ENCODE measurements at places on chromosomes 3 and 15.

DNA sequence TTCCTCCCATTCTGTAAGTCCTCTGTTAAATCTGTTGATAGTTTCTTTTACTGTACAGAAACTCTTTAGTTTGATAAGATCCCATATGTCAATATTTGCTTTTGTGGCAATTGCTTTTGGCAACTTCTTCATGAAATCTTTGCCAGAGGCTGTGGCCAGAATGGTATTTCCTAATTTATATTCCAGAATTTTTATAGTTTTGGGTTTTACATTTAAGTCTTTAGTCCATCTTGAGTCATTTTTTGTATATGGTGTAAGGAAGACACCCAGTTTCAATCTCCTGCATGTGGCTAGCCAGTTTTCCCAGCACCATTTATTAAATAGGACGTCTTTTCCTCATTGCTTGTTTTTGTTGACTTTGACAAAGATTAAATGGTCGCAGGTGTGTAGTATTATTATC lies 372.4 kb upstream of the CADM2 start:
- no peak for DNase-seq

DNA sequence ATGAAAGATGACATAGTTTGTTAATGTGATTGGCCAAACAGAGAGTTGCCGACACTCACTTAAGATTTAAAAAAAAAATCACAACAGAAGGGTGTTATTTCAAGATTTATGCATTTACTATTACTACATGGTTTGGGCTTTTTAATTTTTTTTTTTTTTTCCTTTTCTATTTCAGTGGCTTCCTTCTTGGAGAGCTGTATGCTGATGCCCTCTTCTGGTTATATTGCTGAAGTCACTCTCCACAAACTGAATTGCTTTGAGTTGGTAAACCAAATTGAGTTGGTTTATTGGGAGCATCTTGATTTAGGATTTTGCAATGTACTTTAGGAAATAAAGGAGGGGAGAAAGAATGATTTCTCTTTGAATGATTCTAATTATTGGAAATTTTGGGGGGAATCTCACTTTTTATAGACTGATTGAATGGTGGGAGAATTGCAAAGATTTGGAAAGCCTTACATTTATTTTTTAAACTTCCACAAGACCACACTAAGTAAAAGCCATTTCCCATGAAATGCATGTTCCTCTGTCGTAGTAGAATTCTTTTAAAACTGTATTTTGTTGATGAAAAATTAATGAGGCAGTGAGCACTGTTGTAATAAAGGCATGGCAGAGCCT lies 186.6 kb upstream of the FEZF2 start:
- no peak for DNase-seq

DNA sequence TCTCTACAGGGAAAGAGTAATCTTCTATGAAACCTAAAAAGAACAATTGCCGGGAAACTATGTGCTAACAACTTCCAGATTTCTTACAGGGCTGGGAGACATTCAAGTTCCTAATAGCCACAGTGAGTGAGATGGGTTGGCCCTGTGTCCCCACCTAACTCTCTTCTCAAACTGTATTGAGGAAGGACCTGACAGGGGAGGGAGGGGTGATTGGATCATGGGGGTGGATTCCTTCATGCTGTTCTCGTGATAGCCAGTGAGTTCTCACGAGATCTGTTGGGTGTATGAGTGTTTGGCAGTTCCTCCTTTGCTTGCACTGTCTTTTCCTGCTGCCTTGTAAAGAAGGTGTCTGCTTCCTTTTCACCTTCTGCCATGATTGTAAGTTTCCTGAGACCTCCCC lies 958.7 kb downstream of the AGBL1 start:
- no peak for DNase-seq

GRCh38 chr3:59341459-59341858 lies 291.6 kb upstream of the CFAP20DC start:
- DNase-seq: no peak

DNA sequence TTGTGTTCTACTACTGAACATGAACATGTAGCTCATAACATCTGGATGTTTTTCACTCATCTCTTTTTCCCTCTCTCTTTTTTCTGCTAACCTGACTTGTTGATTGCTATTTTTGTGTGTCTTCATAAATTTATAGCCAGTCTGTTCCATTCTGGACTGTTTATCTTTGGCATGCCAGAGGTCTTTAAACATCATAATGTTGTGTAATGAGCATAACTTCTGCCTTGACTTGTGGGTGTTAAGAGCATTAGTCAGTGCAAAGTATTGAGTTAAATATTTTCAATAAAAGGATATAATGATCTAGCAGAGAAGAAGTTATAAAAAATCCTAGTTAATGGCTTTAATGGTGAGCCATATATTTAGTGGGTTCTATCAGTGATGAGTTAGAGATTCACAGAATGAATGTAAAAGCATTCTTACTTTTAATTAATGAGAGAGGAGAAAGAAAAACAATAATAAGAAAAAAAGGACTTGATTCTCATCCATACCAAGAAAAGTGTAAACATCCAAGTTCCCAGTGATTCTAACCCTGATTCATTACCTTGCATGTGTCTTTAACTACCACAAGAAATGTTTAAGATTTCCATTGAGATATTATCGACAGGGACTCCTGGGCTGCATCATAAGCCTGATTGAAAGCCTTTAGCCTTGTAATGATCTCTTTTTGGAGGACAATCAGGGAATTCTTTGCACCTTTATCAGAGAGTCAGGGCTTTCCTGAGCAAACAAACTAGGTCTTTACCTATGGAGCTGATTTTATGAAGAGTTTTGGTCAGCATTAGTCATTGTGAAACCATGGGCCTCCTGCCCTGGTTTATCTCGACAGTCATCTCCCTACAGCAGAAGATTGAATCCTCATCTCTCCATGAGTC lies 22.9 kb downstream of the MITF start:
- DNase-seq: no peak

DNA sequence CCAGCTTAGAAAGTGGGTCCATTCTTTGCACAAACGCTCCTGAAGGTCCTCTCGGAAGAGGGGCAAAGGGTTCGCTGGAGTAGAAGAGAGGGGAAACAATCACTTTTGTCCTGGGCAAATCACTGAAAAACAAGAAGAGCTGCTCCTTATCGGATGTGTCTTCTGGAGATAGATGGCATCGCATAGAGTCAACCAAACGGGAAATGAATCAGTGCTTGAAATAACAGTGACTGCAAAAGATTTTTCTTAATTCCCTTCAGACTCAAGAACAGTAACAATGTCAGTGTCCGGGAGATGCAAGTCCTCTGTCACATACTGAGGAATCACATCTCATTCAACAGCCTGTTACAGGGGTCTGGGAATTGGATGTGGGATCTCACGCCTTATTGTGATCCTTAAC lies 78.8 kb upstream of the PCSK6 start:
- DNase-seq: no peak

- no peak for DNase-seq
Measured at GRCh38 chr15:41483519-41483918, 10.2 kb upstream of the ITPKA start.

- no peak for DNase-seq
Measured at GRCh38 chr3:119595639-119596334, 1.9 kb upstream of the PLA1A start.

Data from right hindlimb (tissue), 1 donor.